ENCODE measurements at places on chromosomes 7 and 10.

GRCh38 chr10:132815168-132815857 is 29.4 kb upstream of the NKX6-2 start:
- DNase-seq, result no peak

GRCh38 chr7:103349805-103350204 is 2.4 kb downstream of the PSMC2 start:
- DNase-seq, result no peak

DNA sequence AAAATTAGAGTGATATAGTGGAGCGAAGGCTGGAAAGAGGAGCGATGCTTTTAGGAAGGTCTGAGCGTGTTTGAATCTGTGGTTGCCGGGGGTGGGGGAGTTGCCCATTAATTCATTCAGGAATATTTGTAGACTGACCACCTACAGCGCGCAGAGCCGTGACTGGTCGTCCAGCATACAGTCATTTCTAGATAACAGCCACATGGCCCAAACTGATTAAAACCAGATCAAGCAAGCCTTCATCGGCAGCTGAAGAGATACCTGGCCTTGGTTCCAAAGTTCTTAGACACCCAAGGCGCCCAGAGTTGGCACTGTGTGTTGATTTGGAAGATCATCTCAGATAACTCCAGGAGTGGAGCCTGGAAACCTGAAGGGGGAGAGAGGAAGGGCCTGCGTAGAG is 1.7 kb downstream of the PROSER2 start:
- DNase-seq, result no peak

GRCh38 chr10:3350205-3350604 is 177.6 kb upstream of the PITRM1 start:
- no peak for DNase-seq

GRCh38 chr7:8591289-8591688 is 157.9 kb downstream of the NXPH1 start:
- DNase-seq, result no peak

- DNase-seq, result peak; percentile 33
Measured at GRCh38 chr7:154953006-154953684, 49.8 kb downstream of the PAXIP1 start.

DNA sequence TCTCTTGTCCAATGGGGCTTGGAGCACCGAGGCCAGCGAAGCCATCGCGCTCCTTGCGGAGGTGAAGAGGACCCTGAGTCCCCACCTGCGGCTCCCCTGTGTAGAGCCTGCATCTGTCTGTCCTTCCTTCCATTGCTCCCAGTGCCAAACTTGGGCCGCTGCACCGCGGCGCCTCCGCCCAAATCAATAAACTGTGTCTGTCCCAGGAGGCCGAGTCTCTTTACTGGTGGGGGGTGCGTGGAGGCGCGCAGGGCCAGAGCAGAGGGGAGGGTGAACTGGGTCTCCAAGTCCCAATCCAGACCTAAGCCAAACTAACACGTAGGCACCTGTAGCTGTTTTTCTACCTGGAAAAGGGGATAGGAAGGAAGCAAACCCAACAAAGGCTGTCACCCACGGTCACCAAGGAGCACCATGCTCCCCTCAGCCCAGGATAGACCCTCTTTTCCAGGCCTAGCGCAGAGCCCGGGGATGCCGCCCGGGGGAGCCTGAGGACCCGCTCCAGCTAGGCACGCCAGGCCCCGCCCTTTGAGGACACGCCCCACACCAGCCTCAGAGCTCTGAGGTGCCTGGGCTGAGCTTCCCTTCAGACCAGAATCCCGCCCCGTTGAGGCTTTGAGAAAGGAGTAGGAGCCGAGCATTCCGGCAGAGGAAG is 1.2 kb upstream of the CHAT start:
- no peak for DNase-seq

- DNase-seq, result no peak
Measured at GRCh38 chr10:58384095-58384494, 1.1 kb upstream of the TFAM start.

GRCh38 chr10:132011024-132011423 is 29.3 kb upstream of the BNIP3 start:
- DNase-seq, result no peak

DNA sequence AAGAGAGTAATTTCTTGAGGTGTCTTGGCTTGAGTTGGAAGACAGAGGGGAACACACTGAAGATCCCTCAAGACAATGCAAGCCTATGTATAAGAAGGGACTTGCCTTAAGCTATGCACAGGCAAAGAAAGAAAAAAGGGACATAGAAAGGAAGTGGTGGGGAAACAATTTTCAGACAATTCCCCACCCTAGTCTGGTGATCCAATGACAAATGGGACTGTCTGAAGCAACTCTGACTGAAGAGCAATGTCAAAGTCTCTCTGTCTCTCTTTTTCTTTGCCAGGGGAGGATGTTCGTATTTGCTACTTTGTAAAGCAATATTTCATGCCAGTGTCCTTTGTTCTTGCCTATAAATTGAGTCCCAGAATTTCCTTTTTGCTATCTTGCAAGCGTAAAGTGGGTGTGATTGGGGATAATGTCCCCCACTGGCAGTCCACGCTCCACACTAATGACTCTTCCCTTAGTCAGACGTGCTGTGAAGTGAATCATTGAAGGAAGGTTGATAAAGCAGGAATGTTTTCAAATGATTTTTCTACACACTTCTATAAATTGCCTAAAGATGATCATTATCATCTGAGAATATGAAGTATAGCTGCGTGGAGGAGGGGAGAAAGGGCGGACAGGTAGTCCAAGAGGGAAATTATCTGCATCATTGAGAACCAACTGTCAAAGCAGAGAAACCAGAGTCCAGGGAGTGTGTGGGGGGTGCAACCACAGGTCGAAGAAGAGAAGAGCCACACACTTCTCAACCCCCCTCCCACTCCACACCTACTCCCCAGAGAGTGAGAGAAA is 243.8 kb upstream of the ETV1 start:
- peak; percentile 16 for DNase-seq

DNA sequence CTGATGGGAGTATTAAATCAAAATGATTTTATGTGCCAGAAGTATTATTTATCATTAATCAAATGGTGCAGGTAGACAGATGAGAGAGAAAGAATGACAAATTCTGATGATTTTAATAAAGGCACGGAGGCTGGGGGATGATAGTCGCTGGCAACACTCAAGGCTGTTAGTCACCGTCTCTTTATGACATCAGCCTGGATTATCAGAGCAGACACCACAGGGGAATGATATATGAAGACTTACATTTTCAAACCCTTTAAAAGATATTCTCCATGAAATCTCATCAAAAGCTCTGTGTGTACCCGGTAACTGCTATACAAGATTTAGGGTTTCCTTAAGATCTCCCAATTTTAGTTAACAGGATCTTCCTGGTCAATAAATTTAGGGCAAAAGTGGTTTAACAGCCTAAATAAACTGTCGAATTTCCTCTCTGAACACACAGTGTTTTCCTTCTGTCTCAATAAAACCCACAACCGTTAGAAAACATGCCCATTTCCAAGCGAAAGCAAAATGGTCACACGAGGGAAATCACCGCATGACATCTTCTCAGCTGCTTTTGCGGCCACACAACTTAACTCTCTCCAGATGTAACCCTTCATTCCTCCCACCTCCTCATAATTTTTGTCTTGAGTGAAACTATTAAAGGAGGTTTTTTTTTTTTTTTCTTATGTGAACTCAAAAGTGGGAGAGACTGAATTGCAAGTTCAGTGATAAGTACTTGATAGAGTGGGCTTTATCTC is 133.2 kb upstream of the FAM171A1 start:
- DNase-seq, result no peak

GRCh38 chr7:68384581-68384980 is 1213.7 kb upstream of the AUTS2 start:
- no peak for DNase-seq

DNA sequence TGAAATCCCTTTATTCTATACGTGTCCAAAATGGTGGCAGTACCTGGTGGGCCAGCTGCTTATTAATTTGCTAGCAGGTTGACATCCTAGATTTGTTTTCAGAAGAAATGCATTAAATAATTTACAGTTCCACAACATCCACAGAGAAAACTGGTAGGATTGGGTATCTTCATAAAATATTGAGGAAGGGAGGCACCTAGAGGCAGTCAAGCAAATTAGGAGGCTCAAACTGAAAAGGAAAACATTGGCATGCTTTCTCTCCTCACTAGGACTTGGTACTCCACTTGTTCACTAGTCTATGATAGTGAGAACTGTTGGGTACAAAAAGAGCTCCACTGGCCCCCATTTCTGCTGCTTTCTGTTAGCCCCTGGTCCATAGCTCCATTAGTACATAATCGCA is 18.3 kb upstream of the LRGUK start:
- peak; percentile 18 for DNase-seq

GRCh38 chr10:113982296-113982695 is 61.4 kb upstream of the ADRB1 start:
- no peak for DNase-seq

DNA sequence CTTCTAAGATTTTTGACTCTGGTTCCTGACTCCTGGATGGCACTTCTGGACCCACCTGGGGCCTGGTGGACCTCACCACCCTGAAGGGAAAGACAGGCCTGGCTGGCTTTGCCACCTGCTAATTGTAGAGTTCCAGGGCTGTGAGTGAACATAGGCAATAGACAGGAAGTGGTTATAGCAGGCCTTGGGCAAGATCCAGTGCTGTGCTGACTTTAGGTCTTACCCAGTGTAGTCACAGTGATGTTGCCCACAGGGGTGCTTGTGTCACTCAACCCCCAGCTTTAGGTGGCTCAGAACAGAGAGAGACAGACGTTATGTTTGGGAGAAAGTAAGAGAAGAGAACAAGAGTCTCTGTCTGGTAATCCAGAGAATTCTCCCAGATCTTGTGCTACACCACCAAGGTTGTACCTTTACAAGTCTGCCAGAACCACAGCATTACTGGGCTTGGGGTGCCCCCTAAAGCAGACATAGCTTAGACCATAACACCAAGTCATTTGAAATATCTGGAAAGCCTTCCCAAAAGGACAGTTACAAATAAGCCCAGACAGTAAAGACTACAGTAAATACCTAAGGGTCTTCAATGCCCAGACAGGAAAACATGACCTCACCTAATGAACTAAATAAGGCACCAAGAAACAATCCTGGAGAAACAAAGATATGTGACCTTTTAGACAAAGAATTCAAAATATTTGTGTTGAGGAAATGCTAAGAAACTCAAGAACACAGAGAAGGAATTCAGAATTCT is 303.4 kb downstream of the PCLO start:
- no peak for DNase-seq

DNA sequence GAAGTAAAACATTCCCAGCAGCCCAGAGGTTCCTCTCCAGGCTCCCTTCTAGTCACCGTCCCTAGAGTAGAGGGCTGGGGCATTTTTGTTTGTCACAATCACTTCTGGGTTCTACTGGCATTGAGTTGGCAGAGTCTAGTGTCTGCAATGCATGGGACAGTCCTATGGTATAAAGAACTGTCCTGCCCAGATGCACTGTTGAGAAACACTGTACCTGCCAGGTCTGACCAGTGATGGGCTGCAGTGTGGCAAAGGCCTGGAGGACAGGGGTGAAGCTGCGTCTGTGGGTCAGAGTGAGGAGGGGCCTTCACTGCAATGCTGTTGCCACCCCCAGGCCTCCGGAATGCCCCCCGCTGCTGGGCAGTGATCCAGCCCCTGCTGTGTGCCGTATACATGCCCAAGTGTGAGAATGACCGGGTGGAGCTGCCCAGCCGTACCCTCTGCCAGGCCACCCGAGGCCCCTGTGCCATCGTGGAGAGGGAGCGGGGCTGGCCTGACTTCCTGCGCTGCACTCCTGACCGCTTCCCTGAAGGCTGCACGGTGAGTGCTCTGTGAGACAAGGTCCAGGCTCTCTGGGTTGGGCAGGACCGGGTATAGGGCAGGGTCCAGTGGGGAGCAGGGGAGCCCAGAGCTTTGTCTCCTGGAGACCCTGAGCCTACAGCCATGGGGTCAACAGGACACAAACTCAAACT is 14.8 kb downstream of the SMO start:
- no peak for DNase-seq

- no peak for DNase-seq
Measured at GRCh38 chr10:18332484-18332883, 192.3 kb downstream of the CACNB2 start.

DNA sequence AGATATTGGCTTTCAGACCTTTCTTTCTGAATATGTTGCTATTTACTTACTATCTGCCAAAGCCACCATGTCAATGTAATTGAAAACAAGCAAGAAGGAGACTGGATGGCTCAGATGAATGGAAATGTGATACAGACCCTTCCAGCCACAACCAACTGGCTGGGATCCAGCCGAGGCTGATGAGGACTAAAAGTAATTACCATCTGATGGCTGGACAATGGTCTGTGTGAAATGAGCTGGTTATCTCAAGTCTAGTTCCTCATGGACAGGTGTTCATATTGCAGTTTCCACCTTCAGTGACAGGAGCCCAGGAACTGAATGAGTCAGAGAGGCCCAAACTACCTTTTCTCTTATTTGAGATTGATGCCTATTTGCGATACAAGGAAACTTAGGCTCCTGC is 267.5 kb downstream of the GATA3 start:
- DNase-seq, result no peak

GRCh38 chr10:104824380-104825006 is 183.4 kb downstream of the SORCS3 start:
- DNase-seq, result no peak

- peak; percentile 63 for DNase-seq
Measured at GRCh38 chr10:88986549-88987242, 3.9 kb upstream of the FAS start.

DNA sequence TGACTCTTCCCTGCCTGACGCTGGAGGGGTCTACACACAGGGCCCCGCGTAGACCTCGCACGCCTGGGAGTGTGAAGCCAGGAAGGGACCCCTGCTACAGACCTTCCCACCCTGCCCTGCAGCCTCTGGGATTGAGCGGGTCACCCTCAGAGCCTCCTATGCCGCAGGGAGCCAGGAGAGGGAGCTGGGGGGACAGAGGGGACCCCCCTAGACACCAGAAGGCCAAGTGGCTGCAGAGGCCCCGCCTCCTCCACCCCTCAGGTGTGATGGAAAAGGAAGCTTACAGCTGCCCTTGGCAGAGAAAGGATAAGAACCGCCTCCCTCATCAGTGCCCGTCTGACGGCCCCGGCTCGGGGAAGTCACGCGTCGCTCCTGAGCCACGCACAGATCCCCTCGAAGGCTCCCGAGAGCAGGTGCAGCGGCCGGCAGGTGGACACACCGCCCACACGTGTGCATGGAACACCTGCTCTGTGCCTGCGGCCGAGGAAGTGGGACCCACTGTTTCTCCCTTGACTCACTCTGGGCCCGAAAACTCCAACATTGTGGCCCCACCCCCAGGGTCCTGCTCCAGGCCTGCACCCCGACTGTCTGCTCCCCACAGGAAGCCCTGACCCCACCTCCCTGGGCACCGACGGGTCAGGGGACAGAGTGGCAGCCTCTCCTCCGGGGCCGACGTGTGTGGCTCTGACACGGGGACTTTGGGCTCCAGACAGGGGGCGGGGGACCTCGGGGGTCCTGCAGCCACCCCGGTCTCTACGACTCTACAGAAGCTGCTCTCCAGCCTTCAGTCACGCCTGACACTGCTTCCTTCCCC is 73.3 kb downstream of the MICALL2 start:
- DNase-seq, result no peak

Data from G401 (cell line).